ENCODE measurements at places on chromosomes 5 and 9.

DNA sequence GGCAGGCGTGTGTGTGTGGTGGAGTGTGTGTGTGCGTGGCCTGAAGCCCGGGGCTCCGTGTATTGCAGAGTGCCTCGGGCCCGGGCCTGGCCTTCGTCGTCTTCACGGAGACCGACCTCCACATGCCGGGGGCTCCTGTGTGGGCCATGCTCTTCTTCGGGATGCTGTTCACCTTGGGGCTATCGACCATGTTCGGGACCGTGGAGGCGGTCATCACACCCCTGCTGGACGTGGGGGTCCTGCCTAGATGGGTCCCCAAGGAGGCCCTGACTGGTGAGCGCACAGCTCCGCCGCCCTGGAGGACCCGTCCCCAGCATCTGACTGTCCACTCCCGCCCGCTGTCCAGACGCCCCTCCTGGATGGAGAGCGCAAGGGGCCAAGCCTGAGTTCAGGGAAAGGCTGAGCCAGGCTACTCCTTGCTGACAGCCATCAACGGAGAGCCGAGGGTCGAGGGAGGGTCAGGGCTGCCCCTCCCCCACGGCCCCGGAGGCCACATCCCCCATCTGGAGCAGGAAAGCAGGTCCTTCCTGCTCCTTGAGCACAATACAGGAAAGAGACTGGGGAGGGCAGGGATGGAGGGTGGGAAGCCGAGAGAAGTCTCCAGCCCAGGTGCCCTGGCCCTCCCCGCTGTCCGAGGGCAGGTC lies 18.4 kb downstream of the SLC6A18 start:
- no peak for DNase-seq

- no peak for DNase-seq
Measured at GRCh38 chr9:19298436-19299000, 68.0 kb downstream of the DENND4C start.

DNA sequence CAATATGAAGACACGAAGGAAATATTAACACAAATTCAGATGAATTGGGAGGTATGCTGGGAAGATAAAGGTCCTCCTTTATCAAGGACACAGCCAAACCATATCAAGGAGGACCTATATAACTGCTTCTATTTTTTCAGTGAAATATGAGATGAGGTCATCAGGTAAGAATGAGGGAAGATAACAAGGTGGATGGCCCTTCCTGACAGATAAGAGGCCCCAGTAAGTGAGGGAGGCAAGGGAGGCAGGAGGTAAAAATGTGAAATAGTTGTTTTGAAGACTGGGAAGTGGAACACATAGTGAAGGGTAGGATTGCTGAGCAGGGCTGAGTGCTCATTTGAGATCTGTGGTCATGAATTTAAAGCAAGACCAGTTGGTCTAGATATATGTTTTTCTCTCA lies 60.0 kb upstream of the FOXE1 start:
- DNase-seq: no peak

- DNase-seq: no peak
Measured at GRCh38 chr5:161149078-161149477, 297.1 kb upstream of the ATP10B start.

DNA sequence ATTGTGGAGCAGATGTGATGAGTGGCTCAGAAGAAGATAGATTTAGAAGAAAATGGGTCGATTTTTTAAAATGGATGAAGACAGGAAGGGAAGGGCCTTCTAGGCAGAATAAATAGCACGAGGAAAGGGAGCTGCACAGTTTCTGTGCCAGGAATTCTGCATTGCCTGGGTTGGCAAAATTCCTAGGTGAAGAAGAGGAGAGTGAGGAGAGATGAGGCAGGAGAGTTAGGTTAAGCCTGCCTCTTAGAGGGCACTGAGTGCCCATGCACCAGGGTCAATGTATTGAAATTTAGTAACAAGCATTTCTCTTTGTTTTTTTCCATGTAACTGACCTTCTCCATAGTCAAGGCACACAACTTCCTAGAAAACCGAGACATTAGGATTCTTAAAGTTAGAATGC lies 159.5 kb downstream of the YTHDC2 start:
- DNase-seq: no peak

GRCh38 chr5:39076757-39077728 lies 2.8 kb upstream of the RICTOR start:
- no peak for DNase-seq

DNA sequence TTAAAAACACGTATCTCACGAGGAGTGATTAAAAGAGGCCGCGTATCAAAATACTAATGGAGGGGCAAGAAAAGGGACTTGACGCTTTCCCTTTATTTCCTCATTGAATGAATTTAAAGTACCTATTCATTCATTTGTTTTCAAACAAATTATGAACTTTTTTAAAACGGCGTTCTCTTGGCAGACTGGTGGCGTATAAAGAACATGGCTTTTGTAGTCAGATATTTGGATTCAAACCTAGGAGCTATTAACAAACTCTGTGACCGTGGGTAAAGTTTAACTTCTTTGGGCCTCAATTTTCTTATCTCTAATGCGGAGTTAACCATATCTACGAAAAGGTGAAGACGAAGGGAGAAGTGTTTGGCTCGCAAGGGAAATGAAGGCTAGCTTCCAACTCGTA lies 876 bp downstream of the CAAP1 start:
- DNase-seq: no peak

GRCh38 chr9:19138084-19138483 lies 10.8 kb upstream of the PLIN2 start:
- DNase-seq: no peak

GRCh38 chr5:16922430-16922829 lies 13.7 kb downstream of the MYO10 start:
- DNase-seq: no peak

DNA sequence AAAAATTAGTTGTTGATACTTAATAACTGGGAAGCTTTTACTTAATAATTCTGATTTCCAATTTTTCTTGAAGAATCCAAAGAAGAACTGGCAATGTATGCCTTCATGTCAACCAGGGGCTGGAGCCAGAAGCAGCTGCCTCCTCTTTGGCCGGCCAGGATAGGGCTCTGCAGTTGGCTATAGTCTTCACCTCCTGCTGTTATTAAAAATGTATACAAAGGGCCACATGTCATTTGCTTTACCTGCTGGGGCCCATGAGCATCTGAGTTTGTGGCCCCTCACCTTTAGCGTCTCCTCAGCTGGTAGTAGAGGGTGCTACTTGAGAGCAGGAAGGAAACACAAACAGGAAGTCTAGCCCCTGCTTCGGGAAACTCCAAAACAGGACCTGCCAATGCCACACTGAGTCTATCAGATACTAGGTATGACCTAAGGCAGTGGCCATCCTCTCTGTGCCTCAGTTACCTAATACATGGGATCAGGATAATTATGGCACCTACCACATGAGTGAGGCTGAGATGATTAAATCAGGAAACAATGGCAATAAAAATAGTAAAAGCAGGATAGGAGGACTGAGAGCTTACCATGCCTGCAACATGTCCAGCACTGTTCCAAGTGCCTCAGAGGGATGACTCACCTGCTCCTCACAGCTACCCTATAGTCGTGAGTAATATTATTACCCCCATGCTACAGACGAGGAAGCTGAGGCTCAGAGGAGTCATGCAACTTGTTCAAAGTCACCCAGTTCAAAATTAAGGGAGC lies 21.3 kb downstream of the CCDC69 start:
- no peak for DNase-seq

DNA sequence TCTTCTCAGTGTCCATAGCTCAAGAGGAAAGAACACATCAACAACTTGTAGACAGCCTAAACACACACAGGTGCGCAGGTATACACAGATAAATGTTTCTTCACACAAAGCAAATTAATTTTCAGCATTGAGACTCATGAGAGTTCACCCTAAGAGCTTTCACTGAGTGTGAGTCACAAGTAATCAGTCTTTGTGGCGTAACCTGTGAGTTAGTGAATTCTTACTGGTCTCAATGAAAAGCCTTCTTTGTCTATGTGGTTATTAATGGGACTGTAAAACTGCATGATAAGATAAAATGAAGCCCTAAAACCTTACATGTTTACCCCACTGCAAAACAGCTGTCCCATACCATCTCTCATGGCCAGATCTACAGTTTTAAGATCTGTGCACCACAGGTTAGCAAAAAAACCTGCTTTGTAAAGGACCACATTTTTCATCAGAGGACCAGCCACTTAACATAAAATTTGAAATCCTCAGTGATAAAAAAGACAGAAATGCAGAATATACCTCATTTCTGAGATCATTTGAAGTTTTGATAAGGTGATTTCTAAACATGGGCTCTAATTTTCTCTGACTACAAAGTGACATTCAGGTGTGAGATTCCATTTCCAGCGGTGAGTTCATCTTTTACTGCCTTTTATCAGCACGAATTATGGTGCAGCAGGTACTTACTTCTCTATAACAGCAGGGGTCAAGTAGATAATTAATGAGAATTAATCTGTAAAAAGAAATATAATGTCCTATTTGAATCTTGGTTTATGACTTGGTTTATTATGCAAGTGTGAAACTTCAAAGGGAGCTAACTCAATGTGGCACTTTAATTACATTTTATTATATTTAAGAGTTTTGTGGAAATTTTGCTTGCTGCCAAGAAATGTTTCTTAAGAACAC lies 335.7 kb upstream of the PIK3R1 start:
- no peak for DNase-seq

GRCh38 chr9:103301051-103301450 lies 305.9 kb downstream of the CYLC2 start:
- no peak for DNase-seq

GRCh38 chr9:29838491-29839020 lies 2265.3 kb upstream of the C9orf72 start:
- DNase-seq: no peak

- no peak for DNase-seq
Measured at GRCh38 chr5:160303690-160304089, 8.7 kb downstream of the CCNJL start.

DNA sequence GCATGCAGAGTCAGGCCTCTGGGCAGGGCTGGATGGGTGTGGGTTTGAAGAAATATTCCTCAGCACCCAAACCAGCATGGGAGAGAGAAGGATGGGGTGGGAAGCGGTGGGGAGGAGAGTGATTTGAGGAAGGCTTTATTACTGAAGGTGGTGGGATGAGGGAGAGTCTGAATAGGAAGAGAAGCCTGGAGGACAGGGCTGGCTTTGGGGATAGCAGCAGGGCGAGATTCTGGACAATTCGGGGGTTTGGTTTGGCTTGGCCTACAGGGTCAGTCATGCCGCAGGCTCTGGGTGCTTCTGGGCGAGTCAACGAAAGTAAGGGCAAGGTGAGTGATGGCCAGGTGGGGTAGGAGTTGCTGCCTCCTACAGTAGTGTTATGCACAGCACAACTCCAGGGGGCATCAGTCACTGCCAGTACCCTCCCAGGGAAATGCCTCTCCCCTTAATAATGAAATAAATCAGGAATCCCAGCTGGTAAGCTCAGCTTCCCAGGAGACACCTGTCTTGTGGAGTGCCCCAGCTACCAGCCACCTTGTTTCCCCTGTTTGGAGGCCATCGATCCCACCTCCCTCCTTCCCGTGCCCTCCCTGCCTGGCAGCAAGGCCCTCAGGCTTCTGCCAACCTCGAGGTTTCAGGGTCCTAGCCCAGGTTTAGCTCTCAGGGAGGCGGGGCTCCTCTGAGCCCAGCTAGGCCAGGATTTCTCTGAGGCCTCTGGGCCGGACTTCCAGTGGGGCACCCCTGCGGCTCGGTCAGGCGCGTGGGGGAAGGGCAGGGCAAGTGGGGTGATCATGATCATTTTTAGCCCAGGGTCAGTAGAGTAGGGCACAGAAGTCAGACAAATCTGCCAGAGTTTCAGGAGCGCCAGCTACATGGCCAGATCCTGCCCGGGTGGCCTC lies 741 bp upstream of the NKX2-5 start:
- DNase-seq: no peak

- no peak for DNase-seq
Measured at GRCh38 chr9:96141666-96142065, 160.3 kb downstream of the HSD17B3 start.

DNA sequence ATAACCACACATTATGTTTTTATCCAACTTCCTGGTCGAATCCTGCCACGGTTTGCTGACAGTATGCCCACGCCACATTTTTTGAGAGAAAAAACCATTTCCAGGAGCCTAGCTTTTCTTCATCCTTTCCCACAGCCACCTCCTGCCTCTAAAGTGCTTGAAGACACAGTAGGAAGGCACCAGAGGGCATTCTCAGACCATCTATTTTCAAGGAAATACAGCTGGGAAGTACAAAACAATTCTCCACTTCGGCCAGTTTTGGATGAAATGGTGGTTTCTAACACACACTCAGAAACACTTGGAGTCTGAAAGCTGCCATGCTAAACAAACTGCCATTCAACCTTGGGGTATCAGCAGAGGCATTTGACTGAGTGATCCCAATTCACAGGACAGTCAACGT lies 86.3 kb upstream of the RPS23 start:
- no peak for DNase-seq

- DNase-seq: no peak
Measured at GRCh38 chr9:79573412-79573923, 1.7 kb downstream of the TLE4 start.

DNA sequence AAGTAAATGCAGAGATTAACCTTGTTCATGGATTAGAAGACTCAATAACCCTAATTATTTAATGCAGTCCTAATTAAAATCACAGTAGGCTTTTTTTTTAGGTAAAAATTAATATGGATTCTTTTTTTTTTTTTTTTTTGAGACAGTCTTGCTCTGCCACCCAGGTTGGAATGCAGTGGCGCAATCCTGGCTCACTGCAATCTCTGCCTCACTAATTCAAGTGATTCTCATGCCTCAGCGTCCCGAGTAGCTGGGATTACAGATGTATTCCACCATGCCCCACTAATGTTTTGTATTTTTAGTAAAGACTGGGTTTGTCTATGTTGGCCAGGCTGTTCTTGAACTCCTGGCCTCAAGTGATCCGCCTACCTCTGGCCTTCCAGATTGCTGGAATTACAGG lies 40.6 kb downstream of the DENND4C start:
- no peak for DNase-seq

GRCh38 chr9:135582541-135582940 lies 21.0 kb downstream of the PAEP start:
- no peak for DNase-seq

DNA sequence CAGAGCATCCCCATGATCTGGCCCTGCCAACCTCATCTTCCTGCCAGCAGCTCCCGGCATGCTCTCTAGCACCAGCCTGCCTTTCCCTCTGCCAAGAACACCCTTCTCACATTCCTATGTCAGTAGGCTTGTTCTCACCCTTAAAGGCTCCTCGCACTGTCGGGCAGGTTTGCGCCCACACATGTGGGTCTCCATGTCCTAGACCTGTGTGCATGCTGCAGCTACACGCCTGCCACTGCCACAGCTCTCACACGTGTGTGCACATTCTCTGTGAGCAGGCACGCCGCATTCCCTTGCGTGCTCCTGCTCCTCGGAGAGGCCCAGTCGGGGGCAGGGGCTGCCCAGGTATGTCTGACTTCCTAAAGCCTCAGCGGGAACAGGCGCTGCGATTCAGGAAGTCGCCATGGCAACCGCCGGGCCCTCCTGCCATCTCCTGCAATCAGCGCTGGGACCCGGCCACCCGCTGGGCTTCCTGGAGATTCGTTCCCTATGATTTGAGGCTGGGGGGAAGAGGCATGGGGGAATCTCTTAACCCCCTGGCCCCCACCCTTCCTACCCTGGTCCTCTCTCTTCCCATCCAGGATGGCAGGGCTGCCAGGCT lies 28.1 kb downstream of the NDUFA8 start:
- DNase-seq: no peak

DNA sequence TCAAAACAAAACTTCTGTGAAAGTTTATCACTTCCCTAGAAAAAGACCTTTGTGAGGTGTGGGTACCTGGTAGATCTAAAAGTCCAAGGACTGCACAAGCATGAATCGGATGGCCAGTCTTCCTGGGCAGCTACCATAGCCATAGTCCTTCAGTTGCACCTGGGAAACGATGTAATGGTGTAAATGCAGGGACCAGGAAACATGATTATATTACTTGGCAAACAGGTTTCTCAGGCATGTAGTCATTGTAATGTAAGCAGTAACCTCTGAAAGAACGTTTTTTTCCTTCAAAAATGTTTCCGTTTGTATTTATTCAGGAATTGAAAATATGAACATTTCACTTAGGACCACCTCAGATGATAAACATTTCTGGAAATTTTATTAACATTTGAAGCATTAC lies 433.4 kb downstream of the DTWD2 start:
- no peak for DNase-seq
